Esophagus squamous epithelium (tissue), 5 donors: ENCODE measurements at places on chromosomes 12 and 14. TPM values are rescaled to one million over a fixed set of nuclear protein-coding genes. Genes with fewer than 3 reads are reported as not detected.

CBX5 gene
- total RNA-seq, result 26.1 TPM

IL22 gene
- not detected for total RNA-seq

OR4N2 gene
- total RNA-seq, result not detected

RPL10L gene
- total RNA-seq, result not detected

CCDC197 gene
- not detected for total RNA-seq
